ENCODE measurements at places on chromosomes 2 and 18.

DNA sequence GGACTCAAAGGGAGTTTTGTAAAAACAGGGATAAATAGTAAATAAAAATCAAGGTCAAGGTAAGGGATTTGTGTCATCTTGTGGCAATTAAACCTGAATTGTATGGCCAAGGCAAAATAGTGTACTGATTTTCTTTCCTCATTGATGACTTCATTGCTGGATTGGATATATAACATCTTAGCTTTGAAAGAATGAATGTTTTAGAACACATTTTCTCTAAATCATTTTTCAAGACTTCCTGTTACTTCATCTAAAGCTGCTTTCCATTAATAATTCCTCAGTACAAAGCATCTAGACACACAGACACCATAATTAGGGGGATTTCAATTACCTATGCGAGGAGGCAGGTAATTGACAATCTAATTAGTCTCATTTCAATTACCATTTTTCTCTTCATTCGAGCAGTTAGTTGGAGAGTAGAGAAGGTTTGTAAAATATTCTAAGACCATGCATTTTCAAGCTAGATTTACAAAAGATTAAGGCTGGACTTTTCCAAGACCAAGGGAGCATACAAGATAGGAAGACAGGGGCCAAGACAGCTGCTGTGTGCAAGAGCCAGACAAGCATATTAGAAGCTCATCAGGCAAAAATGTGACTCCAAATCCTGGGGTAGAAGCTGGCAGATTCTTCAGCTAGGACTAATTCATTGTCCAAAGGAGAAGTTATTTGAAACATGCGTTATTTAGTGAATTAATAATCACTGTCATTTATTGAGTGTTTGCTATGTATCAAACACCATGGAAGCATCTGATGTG, 253.6 kb downstream of the EPHA4 start:
- no peak for DNase-seq

DNA sequence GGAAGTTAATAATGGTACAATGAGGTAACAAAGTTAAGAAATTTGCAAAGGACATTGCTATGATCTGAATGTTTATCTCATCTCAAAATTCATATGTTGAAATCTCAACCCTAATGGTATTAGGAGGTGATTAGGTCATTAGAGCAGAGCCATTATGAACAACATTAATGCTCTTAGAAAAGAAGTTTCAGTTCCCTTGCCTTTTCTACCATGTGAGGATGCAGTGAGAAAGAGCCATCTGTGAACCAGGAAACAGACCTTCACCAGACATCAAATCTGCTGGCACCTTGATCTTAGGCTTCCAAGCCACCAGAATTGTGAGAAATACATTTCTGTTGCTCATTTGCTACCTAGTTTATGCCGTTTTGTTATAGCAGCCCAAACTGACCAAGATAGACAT, 757.6 kb downstream of the NR4A2 start:
- DNase-seq: no peak

DNA sequence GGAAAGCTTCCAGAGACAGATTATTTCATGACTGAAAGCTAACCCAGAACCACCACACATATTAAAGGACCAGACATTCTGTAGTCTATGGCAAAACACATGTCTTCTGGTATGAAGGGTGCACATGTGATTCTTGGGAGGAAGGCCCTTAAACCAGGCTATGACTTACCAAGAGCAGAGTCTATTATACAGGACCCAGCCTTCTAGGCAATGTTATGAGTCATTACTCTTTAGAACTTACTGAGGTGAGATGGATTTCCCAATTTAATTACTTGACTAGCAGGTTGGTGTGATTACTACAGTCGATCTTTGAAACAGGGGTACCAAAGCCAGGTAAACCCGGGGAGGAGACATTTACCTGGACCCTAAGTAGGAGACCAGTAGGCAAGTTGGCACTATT, 350.8 kb downstream of the TRIB2 start:
- DNase-seq: no peak

- no peak for DNase-seq
Observed at GRCh38 chr2:171482877-171483276, 39.4 kb upstream of the CYBRD1 start.

GRCh38 chr18:27175914-27176313, 9.2 kb downstream of the CHST9 start:
- no peak for DNase-seq

DNA sequence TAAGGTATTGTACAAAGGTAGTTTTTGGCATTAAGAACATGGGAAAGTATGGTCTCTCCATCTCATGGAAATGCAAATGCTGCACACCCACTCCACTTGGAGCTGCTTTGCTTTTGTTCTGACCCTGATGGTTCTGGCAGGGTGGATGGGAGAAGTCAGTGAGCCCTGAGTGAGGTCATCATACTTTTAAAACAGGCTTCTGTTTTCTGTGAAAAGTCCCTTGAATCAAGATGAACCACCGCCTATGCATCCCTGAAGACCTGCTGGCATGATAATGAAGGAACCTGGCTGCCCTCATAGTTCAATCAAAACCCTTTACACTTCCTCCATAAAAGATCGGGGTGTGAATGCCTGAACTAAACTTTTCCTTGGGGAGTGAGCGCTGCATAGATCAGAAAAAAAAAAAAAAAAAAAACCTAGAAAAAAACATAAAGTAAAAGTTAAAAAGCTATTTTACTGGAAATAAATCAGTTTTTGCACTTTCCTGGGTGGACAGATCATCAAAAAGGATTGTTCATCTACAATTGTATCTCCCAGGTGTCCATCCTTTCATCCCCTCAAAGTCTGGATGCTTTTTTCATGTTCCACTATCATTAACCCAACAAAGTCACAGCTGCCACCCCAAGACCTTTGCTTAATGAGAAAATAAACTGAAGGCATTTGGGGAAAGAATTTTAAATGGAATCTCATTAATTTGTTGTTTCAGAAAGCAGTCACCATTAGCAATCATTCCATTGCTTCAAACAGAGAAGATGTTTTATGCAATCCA, 728.1 kb upstream of the DDX18 start:
- DNase-seq: no peak

- no peak for DNase-seq
Observed at GRCh38 chr18:31482051-31482450, 15.9 kb upstream of the DSG2 start.

GRCh38 chr2:10541775-10542432, 93.8 kb upstream of the ODC1 start:
- no peak for DNase-seq

DNA sequence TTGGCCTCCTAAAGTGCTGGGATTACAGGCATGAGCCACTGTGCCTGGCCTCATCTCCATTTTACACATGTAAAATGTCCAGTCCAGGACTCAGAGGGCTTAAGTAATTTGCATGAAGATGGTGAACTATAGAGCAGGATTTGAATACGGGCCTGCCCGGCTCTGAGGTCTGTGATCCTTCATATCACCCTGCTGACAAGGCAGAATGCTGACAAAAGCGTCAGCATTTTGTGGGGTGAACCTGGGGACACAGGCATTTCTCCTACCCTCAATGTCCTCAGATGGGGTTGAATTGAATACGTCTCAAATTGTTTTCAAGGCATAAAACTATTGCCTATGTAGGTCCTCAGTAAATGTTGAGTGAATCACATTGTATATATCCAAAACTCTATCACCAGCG, 57.2 kb upstream of the GATA6 start:
- no peak for DNase-seq

DNA sequence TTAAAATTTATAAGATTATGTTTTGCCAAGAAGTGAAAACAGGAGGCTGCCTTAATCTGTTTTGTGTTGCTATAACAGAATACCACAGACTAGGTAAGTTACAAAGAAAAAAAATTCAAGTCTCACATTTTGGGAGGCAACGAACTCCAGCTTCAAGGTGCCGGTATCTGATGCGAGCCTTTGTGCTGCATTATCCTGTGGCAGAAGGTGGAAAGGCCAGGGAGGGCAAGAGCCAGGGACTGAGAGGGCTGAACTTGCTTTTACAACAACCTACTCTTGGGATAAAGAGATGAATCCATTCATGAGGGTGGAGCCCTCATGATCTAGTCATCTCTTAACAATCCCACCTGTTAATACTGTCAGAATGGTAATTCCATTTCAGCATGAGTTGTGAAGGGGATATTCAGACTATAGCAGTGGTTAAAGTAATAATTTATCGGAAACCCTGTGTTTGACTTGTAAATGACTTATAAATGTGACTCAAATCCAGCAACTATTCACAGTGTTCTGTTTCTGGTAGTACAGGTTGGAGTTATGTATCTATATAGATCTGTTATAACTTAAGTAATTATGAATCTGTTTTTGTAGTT, 3.7 kb downstream of the MTX2 start:
- DNase-seq: no peak

- no peak for DNase-seq
Observed at GRCh38 chr18:79383388-79384056, 12.2 kb upstream of the NFATC1 start.

GRCh38 chr2:44448860-44449527, 87.2 kb downstream of the CAMKMT start:
- DNase-seq: no peak

- peak; percentile 97 for DNase-seq
Observed at GRCh38 chr2:677056-677958, at the start of gene TMEM18. TSS of gene TMEM18 (minus strand) at chr2:677406. CDS start at chr2:677345, 61 bp downstream.

GRCh38 chr2:99514357-99514756, 24.5 kb upstream of the REV1 start:
- no peak for DNase-seq

DNA sequence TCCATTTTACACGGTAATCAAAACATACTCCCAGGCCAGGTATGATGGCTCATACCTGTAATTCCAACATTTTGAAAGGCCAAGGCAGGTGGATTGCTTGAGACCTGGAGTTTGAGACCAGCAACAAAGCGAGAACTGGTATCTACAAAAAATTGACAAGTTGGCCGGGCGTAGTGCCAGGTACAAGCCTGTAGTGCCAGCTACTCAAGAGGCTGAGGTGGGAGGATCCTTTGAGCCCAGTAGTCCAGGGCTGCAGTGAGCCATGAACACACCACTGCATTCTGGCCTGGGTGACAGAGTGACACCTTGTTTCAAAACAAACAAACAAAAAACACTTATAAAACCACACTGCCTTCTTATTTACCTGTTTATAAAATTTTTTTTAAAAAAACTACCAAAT, 80.8 kb downstream of the GAREM1 start:
- DNase-seq: no peak

DNA sequence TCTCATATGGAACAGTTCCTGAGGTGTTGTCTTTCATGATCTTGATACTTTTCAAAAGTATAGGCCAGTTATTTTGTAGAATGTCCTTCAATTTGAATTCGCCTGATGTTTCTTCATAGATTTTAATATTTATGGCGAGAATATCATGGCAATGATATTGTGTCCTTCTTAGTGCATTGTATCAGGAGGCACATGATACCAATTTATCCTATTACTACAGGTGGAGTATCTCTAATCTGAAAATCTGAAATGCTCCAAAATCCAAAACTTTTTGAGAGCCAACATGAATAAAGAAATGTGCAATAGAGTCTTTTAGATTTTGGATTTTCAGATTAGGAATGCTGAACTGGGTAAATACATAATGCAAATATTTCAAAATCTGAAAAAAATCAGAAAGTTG, 216.6 kb upstream of the LYPD1 start:
- no peak for DNase-seq

All from Caki2 (cell line).